ENCODE measurements at places on chromosomes 7 and 10. TPM values are rescaled to one million over a fixed set of nuclear protein-coding genes. Genes with fewer than 3 reads are reported as not detected.

- DNase-seq, result no peak
- H3K4me3 ChIP-seq, result no peak overlapping the region
- no peaks in the 10 kb centered on the region for H3K4me1 ChIP-seq
- H3K36me3 ChIP-seq, result no peaks in the 10 kb centered on the region
These were observed 66.4 kb upstream of the ANK3 start for GRCh38 chr10:60456053-60456452.

GRCh38 chr10:125087191-125087896 is 73.0 kb downstream of the CTBP2 start:
- no peak overlapping the region for H3K4me3 ChIP-seq
- no peak for DNase-seq
- H3K27me3 ChIP-seq, result no peaks in the 10 kb centered on the region
- H3K4me1 ChIP-seq, result no peaks in the 10 kb centered on the region

DNA sequence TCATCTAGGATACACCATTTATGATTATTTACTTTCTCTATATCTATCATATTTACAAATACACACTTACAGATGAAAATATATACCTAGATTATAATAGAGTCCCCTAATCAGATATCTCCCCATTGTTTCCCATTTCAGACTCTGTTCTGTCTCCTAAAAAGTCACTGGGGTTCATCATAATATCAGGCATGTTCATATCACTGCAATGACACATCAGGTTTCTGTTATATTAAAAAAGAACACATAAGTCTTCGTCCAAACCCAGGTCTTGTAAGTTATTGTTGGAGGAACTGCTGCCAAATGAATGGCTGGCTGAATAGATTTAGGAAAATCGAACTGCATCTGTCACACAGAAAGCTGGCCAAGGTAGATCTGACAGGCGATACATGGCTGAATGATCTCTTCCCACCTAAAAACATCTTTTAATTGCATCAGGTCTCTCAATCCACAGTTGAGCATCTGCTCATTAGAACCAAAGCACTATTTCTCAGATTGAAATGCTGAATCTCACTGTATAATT is 178.7 kb downstream of the CACNA2D1 start:
- no peaks in the 10 kb centered on the region for H3K27me3 ChIP-seq
- H3K4me3 ChIP-seq, result no peak overlapping the region
- DNase-seq, result no peak
- no peak overlapping the region for H3K27ac ChIP-seq
- no peaks in the 10 kb centered on the region for H3K36me3 ChIP-seq
- no peaks in the 10 kb centered on the region for H3K4me1 ChIP-seq

GRCh38 chr7:140640060-140640637 is 464 bp downstream of the DENND2A start:
- H3K4me1 ChIP-seq, result peaks cover 43% of the 10 kb centered on the region
- no peak overlapping the region for H3K27ac ChIP-seq
- H3K27me3 ChIP-seq, result no peaks in the 10 kb centered on the region
- no peak for DNase-seq
- H3K4me3 ChIP-seq, result peak overlapping the region; percentile 88

- no peaks in the 10 kb centered on the region for H3K36me3 ChIP-seq
- no peak overlapping the region for H3K27ac ChIP-seq
- DNase-seq, result no peak
- H3K4me3 ChIP-seq, result no peak overlapping the region
These were observed 32.9 kb upstream of the CUX1 start for GRCh38 chr7:101784292-101785127.

DNA sequence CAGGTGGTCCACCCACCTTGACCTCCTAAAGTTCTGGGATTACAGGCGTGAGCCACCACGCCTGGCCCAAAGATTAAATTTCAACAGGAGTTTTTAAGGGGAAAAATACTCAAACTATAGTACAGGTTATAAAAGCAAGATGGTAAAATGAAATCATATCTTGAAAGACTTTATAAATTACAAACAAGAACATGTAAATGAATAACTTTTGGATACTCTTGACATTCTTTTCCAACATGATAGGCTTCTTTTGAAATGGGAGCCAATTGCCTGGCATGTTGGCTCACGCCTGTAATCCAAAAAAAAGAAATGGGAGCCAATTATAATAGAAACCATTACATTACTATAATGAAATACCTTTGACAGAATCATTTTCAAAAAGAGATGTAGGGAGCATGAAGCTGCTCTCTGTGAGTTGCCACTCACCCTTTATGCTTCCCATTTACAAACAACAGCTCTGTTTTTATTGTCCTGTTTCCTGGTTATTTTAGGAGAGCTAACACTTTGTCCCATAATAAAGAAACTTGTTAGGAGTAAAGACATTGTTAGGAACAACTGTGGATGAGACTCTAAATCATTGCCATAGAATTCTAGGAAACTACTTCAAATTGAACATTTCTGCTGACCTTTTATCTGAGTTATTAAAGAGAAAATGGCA is 24.6 kb upstream of the MCU start:
- no peak for DNase-seq
- H3K27ac ChIP-seq, result no peak overlapping the region
- H3K4me1 ChIP-seq, result peaks cover 15% of the 10 kb centered on the region
- H3K36me3 ChIP-seq, result no peaks in the 10 kb centered on the region
- H3K4me3 ChIP-seq, result no peak overlapping the region

GRCh38 chr10:102696736-102697135 is 17.5 kb downstream of the ARL3 start:
- no peak overlapping the region for H3K27ac ChIP-seq
- H3K36me3 ChIP-seq, result no peaks in the 10 kb centered on the region
- H3K4me3 ChIP-seq, result no peak overlapping the region

The GBX1 gene
- not detected for total RNA-seq

GRCh38 chr10:122931088-122931906 is 20.9 kb downstream of the FAM24A start:
- no peak for DNase-seq
- no peak overlapping the region for H3K27ac ChIP-seq
- no peaks in the 10 kb centered on the region for H3K36me3 ChIP-seq
- H3K4me3 ChIP-seq, result no peak overlapping the region
- H3K27me3 ChIP-seq, result no peaks in the 10 kb centered on the region

GRCh38 chr10:131694781-131695495 is 205.9 kb upstream of the PPP2R2D start:
- H3K4me1 ChIP-seq, result no peaks in the 10 kb centered on the region
- H3K27ac ChIP-seq, result no peak overlapping the region
- H3K4me3 ChIP-seq, result no peak overlapping the region
- DNase-seq, result no peak

The TFPI2 gene
- total RNA-seq, result 86.1 TPM

DNA sequence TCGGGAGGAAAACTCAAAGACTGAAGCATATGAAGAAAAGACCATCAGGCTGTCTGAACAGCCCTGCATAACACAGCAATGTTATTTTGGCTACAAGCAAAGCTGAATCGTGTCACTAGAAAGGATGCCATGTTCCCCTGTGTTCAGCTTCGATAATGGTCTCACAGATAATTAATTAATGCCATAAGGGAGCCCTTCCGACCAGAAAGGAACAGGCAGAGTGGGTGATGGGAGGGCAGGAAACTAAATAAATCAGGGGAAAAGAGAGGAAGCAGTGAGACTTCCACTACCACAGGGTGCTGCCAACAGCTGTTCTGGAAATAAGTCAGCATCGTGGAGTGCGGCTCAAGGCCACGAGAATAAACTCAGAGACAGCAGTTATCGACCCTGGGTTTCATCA is 3.2 kb downstream of the PTPRN2 start:
- DNase-seq, result no peak
- H3K4me3 ChIP-seq, result no peak overlapping the region
- H3K4me1 ChIP-seq, result peaks cover 23% of the 10 kb centered on the region

The PAPOLB gene
- not detected for total RNA-seq

GRCh38 chr10:130049987-130050386 is 60.6 kb downstream of the C10orf143 start:
- no peaks in the 10 kb centered on the region for H3K27me3 ChIP-seq
- H3K4me3 ChIP-seq, result no peak overlapping the region
- no peak for DNase-seq
- H3K36me3 ChIP-seq, result no peaks in the 10 kb centered on the region

DNA sequence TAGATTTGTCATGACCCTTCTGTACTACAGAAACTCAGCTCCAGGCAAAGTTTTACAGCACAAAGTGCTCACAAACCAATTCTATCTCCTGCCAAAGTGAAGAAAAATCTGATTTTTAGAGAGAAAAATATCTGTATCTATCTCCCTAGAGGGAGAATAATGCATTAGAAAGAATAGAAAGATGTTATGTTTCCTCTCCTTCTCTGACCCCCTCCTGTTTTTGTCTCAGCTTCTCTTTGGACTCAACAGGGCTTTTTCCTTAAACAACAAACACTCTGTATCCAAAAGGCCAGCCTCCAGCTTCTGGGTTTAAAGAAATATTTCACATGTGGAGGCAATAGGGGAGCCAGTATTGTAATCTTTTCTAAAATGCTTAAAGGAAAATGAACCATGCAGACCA is 627.4 kb downstream of the REEP3 start:
- no peak overlapping the region for H3K27ac ChIP-seq
- no peaks in the 10 kb centered on the region for H3K36me3 ChIP-seq
- H3K4me1 ChIP-seq, result no peaks in the 10 kb centered on the region
- H3K4me3 ChIP-seq, result no peak overlapping the region

- no peaks in the 10 kb centered on the region for H3K4me1 ChIP-seq
- no peak for DNase-seq
- peaks cover 25% of the 10 kb centered on the region for H3K27me3 ChIP-seq
- no peaks in the 10 kb centered on the region for H3K36me3 ChIP-seq
- H3K27ac ChIP-seq, result no peak overlapping the region
- H3K4me3 ChIP-seq, result no peak overlapping the region
These were observed 16.3 kb upstream of the SLC29A4 start for GRCh38 chr7:5266191-5267028.

The OPN1SW gene
- not detected for total RNA-seq

DNA sequence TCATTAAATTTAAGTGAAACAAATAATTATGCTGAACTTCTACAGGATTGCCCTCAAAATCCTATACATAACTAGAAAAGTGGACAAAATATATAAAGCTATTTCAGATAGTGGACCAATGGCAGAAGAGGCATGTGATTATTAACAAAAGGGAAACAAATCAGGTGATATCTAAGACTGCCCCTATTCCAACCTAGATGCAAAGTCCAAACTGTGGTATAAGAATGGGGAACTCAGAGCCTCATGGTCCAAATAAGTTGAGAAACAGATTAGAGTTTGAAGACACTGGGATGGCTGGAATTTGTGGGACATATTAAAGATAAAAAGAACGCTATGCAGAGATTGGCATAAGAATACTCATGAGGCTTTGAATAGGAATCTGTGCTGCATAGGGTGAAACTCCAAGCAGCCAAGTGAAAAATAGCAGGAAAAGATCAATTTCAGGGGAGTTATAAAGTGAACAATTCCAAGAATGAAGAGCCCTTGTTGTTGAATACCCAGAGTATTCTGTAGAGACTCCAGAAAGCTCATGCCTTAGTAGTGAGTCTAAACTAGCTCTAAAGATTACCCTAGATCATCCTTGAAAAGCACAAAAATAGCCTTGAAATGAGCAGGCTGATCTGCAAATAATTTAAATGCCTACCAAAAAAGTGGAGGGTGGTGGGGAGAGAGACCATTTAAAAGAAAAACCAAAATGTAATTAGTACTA is 152.4 kb downstream of the IMMP2L start:
- H3K4me3 ChIP-seq, result no peak overlapping the region
- no peak for DNase-seq
- no peaks in the 10 kb centered on the region for H3K27me3 ChIP-seq
- H3K27ac ChIP-seq, result no peak overlapping the region

The COL1A2 gene
- total RNA-seq, result not detected

The CCDC71L gene
- 18.4 TPM for total RNA-seq

The SGCE gene
- total RNA-seq, result 23.1 TPM

The ANK3 gene
- total RNA-seq, result 31.4 TPM

The RBM48 gene
- total RNA-seq, result 11.5 TPM

- H3K27ac ChIP-seq, result no peak overlapping the region
- DNase-seq, result no peak
- no peaks in the 10 kb centered on the region for H3K4me1 ChIP-seq
- H3K27me3 ChIP-seq, result no peaks in the 10 kb centered on the region
- H3K4me3 ChIP-seq, result no peak overlapping the region
These were observed 66.4 kb upstream of the GDF10 start for GRCh38 chr10:47233631-47234030.

The AKR1E2 gene
- total RNA-seq, result 2.0 TPM

GRCh38 chr10:1408651-1409367 is 328.5 kb downstream of the ADARB2 start:
- peaks cover 88% of the 10 kb centered on the region for H3K27me3 ChIP-seq
- DNase-seq, result no peak
- H3K36me3 ChIP-seq, result no peaks in the 10 kb centered on the region
- H3K4me3 ChIP-seq, result no peak overlapping the region
- H3K27ac ChIP-seq, result no peak overlapping the region

The TFR2 gene
- total RNA-seq, result 4.8 TPM

The VWC2 gene
- total RNA-seq, result not detected

GRCh38 chr10:59903871-59904270 is 2.5 kb downstream of the CCDC6 start:
- peaks cover 26% of the 10 kb centered on the region for H3K36me3 ChIP-seq
- peaks cover 59% of the 10 kb centered on the region for H3K4me1 ChIP-seq
- DNase-seq, result no peak
- no peaks in the 10 kb centered on the region for H3K27me3 ChIP-seq
- no peak overlapping the region for H3K27ac ChIP-seq

GRCh38 chr7:98872328-98872924 is 2.6 kb upstream of the TMEM130 start:
- H3K4me1 ChIP-seq, result no peaks in the 10 kb centered on the region
- H3K4me3 ChIP-seq, result no peak overlapping the region
- no peak overlapping the region for H3K27ac ChIP-seq

- H3K27me3 ChIP-seq, result no peaks in the 10 kb centered on the region
- no peak for DNase-seq
- H3K36me3 ChIP-seq, result no peaks in the 10 kb centered on the region
- H3K27ac ChIP-seq, result no peak overlapping the region
- no peak overlapping the region for H3K4me3 ChIP-seq
These were observed 1159.5 kb downstream of the CNTNAP2 start for GRCh38 chr7:147276106-147276505.
